ENCODE measurements at places on chromosomes 2 and 18.

DNA sequence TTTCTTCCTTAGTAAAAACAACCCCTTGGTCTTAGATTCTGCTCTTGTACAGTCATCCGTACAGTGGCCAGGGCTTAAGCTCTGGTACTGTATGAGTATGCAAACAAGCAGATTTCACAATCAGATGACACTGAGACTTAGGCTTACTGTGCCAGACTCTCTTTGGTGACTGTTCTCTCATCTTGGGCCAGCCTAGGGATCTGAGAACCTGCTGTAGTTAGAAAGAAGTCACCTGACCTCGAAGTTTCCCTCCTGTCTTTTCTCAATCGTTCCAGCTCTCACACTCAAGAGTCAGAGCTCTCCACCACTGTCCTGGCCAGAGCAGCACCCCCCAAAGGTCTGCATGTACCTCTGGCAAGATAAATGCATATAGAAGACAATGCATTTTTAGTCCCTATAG lies 63.2 kb downstream of the ZEB2 start:
- peaks cover 95% of the 10 kb centered on the region for H3K4me1 ChIP-seq
- no peak for DNase-seq
- H3K27ac ChIP-seq = peak overlapping the region; percentile 79
- H3K36me3 ChIP-seq = peaks cover 6% of the 10 kb centered on the region
- H3K27me3 ChIP-seq = no peaks in the 10 kb centered on the region
- H3K4me3 ChIP-seq = no peak overlapping the region

GRCh38 chr2:63743982-63744966 lies 97.4 kb upstream of the UGP2 start:
- no peak overlapping the region for H3K27ac ChIP-seq
- no peak for DNase-seq
- H3K27me3 ChIP-seq = no peaks in the 10 kb centered on the region
- no peak overlapping the region for H3K4me3 ChIP-seq
- H3K36me3 ChIP-seq = no peaks in the 10 kb centered on the region

DNA sequence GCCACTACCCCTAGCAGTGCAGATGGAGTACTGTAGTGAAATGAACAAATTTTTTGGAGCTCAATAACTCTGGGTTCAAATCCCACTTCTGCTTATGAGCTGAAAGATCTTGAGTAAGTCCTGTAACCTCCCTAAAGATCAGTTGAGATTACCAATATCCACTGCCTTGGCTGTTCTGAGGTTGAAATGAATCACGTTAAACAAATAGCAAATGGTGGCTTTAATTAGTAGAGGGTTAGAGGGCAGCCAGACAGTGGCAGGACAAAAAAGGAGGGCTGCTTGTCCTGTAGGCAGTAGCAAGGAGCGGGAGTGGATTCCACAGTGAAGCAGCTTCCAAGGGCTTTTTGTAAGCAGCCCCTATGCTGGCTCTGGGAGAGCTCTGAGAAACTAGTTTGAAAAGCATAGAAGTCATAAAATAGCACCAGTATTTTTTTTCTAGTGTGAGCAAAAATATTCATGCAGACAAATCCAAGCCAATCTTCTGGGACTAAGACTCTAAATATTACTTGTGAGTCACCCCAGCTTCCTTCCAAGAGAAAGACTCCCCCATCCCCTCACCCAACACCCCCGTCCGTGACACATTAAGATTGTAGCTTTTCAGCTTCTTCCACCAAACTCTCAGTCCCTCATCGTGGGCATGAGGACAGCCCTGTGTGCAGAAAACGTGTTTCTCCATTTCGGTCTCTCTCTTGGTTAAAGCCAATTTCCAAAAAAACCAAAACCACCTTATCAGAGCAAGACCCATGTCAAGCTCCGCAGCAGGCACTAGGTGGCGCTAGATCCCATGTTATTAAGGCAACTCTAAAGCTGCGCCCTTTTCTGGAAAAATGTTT lies 123.5 kb upstream of the LGALSL start:
- H3K4me1 ChIP-seq = peaks cover 82% of the 10 kb centered on the region
- peaks cover 2% of the 10 kb centered on the region for H3K27me3 ChIP-seq
- peak overlapping the region; percentile 64 for H3K4me3 ChIP-seq
- peaks cover 5% of the 10 kb centered on the region for H3K36me3 ChIP-seq
- peak overlapping the region; percentile 10 for H3K27ac ChIP-seq
- peak; percentile 86 for DNase-seq

DNA sequence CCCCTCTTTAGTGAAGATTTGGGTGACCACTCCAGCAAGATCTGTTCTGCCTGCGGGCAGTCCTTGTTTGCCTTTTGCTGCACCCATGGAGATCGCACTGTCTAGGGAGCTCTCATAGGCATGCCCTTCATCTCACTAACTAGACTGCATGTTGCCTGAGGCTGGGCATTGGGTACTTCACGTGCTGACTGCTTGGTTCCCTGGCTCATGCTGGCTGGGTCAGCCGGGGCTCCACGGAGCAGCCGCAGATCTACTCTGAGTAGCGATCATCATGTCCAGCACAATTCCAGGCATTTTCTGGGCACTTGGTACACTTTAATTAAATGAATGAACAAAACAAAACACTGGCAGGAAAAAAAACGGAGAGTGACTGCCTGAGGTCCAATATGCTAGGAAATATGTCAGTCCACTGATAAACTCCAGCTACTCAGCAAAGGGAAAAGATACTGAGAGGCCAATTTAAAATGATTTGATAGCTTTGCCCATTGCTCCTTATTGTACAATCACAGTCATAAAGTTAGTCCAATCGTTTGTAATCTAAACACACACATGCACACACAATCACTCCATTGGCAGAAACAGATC lies 220.3 kb downstream of the C1D start:
- peaks cover 69% of the 10 kb centered on the region for H3K4me1 ChIP-seq
- DNase-seq = no peak
- H3K4me3 ChIP-seq = no peak overlapping the region
- H3K36me3 ChIP-seq = no peaks in the 10 kb centered on the region
- no peak overlapping the region for H3K27ac ChIP-seq

GRCh38 chr2:237725661-237726060 lies 72.9 kb upstream of the RBM44 start:
- no peak overlapping the region for H3K4me3 ChIP-seq
- no peak overlapping the region for H3K27ac ChIP-seq
- H3K27me3 ChIP-seq = no peaks in the 10 kb centered on the region

- H3K4me3 ChIP-seq = no peak overlapping the region
- peaks cover 4% of the 10 kb centered on the region for H3K36me3 ChIP-seq
- no peak overlapping the region for H3K27ac ChIP-seq
- DNase-seq = no peak
These were observed 6.0 kb upstream of the IL1A start for GRCh38 chr2:112790305-112790704.

- H3K4me1 ChIP-seq = peaks cover 24% of the 10 kb centered on the region
- DNase-seq = no peak
- H3K36me3 ChIP-seq = peaks cover 30% of the 10 kb centered on the region
- peaks cover 5% of the 10 kb centered on the region for H3K27me3 ChIP-seq
- no peak overlapping the region for H3K4me3 ChIP-seq
- no peak overlapping the region for H3K27ac ChIP-seq
These were observed 107.7 kb upstream of the MGAT5 start for GRCh38 chr2:134146161-134146560.

DNA sequence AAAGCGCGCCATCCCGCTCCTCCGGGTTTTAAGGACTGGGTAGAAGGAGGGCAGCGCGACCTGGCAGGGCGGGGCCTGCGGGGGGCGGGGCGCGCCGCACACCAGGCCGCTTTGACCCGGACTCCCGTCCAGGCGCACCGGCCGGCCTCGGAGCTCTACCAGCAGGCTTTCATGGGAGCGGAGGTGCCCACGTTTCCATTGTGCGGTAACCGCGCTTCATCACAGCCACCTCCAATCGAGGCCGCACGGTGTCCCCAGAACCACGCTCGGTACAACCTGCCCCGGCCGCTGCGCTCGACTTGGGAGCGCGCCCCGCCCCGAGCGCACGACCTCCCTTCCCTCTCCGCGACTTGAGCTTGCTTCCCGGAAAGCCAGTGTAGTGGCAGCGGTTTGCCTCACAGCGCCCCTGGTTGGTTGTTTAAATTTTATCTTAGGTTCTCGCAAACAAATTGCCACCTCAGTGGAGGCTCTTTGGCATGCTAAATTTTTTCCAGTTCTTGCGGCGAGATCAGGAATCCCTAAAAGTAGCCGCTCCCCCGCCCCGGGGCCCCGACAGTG lies 280 bp upstream of the CYP1B1 start:
- H3K4me1 ChIP-seq = peaks cover 20% of the 10 kb centered on the region
- peaks cover 89% of the 10 kb centered on the region for H3K27me3 ChIP-seq
- H3K36me3 ChIP-seq = no peaks in the 10 kb centered on the region
- H3K4me3 ChIP-seq = peak overlapping the region; percentile 85

DNA sequence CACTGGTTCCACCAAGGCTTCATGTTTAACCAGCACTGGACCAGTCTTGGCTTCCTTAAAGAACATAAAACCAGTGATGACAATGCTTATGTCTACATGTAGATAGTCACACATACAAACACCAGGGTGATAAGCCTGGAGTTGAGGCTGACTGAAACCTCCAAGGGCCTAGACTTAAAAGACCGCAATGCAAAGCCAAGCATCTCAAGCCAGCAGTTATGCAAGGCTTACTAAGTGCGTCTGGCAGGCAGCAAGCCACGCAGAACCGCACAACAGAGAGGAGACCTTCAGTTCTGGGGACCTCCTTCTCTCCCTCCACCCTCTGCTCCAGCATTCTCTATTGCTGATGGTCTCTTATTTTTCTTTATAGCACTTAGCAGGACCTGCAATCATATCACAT lies 63.2 kb upstream of the ACAA2 start:
- H3K36me3 ChIP-seq = no peaks in the 10 kb centered on the region
- H3K27me3 ChIP-seq = peaks cover 28% of the 10 kb centered on the region
- H3K4me1 ChIP-seq = no peaks in the 10 kb centered on the region
- DNase-seq = no peak

GRCh38 chr2:182167882-182168281 lies 182.2 kb downstream of the PPP1R1C start:
- DNase-seq = no peak
- no peak overlapping the region for H3K4me3 ChIP-seq
- H3K4me1 ChIP-seq = no peaks in the 10 kb centered on the region

DNA sequence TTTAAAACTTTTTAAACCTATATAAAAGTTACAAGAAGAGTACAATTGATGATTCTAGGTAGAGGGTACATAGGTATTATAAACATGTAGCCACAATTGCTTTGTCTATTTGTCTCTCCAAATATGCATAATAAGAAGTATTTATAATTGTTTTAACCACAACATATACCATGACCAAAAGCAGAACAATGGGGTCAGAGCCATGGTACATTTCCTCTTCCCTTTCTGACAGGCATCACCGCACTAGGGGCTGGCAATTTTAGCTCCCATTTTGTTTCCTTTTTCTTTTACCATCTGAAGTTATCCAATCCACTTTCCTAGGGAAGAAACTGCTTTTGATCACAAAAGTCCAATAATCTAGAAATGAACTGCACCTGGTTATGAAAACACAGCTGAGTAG lies 49.3 kb downstream of the TMX3 start:
- H3K27ac ChIP-seq = no peak overlapping the region
- DNase-seq = no peak
- H3K4me1 ChIP-seq = no peaks in the 10 kb centered on the region
- H3K27me3 ChIP-seq = peaks cover 2% of the 10 kb centered on the region
- H3K36me3 ChIP-seq = no peaks in the 10 kb centered on the region

Data from nephron progenitor cell (in vitro differentiated cells).